ENCODE measurements at places on chromosomes 6 and 20.

DNA sequence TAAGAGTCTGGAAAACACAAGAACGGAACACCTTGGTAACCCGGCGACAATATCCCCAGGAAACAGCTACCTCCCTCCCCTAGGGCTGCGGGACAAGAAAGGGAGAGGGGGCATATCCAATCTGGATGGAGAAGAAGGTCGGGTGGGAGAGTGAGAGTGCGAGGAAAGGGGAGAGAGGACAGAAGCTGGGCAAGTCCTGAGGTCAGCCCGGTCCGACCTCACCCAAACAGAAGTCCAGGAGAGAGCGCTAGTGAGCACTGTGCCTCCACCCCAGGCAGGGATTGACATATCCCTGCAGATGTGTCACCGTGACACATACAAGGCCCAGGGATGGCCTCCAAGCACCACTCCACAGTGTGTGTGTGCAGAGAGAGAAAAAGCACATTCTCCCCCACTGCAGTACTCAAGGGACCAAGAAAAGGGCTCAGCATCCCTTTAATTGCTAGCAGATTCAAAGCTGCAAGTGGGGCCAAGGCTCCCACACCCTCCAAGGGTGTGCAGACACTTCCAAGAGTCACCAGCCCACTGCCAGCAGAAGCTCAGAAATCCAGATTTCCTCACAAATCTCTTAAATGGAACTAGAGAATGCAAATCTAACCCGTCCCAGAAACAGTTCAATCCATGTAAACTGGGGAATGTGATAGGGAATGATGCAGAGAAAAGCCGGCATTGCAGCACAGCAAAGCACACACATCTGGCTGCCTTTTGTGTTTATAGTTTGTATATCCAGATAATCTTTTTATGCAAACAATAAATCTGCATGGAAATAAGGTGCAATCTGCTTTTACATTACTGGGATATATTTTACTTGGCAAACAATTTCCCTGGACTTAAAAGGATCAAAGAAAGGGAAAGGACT, 3.1 kb downstream of the PXDC1 start:
- no peak for DNase-seq

GRCh38 chr6:3325210-3325609, 66.5 kb downstream of the PSMG4 start:
- no peak for DNase-seq

DNA sequence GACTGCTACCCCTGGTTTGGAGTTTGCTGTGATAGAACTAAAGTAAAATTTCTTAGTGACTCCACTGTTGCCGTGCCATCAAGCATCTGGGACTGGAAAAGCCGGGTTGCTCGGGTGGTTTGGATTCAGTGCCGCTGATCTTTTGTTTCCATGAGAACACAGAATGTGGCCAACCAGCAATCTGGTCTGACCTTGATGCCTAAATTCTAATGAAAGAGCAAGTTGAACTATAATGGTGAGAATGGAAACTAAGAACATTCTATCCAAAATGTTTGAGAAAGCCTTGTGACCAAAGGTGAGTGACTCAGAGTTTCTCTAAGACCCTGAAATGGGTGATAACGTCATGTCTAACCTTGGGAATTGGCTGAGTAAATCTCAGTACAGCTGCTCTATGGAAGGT, 9.9 kb upstream of the PI16 start:
- DNase-seq, result no peak

- DNase-seq, result no peak
Observed at GRCh38 chr6:36853325-36853724, 14.1 kb upstream of the CPNE5 start.

DNA sequence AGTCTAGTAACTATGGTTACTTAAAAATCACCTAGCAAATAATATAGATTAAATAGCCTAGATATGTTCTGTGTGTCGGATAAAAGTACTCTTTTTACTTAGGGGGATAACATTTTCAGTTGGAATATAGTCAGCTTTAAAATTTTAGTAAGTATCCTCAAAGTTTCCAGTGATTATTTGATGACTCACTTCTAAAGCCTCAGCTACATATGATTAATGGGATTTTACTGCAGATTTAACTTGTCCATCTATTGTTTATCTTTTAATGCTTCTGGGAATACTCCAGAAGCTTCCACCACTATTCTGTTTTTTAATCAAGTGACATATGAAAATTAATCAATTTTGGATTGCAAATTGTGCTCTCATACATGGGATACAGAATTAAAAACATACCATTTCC, 8.7 kb upstream of the TENT5A start:
- DNase-seq, result no peak
